T-helper 1 cell (primary cell): ENCODE measurements at places on chromosomes 4 and X.

DNA sequence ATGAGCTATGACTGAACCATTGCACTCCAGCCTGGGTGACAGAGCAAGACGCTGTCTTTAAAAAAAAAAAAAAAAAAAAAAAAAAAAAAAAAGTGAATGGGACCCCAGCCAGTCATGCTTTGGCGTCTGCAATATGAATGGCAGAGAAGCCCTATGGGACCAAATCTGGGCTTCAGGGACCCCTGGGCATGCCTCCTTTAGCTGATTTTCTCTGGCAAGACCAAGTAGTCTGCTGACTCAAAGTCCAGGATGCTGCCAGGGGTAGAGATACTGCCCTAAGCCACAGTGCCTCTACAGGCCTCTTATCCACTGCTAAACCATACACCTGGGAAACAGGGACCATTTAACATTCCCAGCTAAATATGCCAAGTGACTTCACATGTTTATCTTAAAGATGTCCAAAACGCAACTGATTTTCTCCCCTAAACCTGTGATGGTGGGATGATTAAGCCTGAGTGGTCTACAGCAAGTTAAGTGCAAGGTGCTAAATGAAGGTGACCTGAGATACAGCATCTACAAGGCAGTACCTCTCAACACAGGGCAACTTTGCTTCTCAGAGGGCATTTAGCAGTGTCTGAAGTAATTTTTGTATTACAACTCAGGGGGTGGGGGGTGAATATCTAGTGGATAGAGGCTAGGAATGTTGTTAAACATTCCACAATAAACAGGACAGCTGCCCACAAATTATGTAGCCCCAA is 5.8 kb downstream of the RPS4X start:
- DNase-seq = no peak

- no peak for DNase-seq
Observed at GRCh38 chr4:185011408-185011807, 6.9 kb upstream of the HELT start.

DNA sequence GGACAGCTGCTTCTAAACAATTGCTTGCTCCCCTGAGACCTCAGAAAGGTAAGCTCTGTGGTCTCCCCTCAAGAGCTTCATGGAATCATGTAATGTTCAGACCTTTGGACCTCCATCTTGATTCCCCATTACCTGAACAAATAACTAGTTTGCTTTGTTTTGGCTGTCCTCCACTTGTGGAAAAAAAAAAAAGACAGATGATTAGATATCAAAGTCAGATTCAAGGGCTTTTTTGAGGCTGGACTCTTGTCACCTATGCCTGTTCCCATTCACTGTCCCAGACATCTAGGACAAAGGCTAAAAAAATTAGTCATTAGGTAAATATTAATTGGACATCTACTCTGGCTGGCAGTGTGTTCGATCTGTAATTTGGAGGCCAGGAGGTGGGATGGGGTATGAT is 13.3 kb downstream of the TMEM255A start:
- no peak for DNase-seq

DNA sequence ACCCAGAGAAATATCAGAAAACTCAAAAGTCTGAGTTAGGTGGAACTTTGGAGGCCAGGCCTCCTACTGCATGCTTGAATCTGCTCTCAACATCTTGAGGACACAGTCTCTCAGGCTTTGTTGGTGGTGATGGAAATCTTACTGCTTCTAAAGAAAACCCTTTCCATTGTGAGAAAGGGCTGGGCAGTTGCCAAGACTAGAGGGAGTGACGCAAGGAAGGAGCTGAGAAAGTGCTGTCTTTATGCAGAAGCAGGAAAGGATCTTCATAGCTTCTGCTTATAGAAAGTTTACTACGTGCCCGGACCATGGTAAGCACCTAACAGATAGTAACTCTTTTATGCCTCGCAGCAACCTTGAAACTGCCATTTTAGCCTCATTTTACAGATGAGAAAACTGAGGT is 2.4 kb upstream of the CRMP1 start:
- DNase-seq = no peak
